ENCODE measurements at places on chromosomes 2 and 18.
A peak's percentile ranks its signal among the peaks of the same experiment; 100 is the strongest.

GRCh38 chr2:9527995-9528787 lies 27.4 kb downstream of the ADAM17 start:
- no peak overlapping the region for H3K4me3 ChIP-seq
- peaks cover 6% of the 10 kb centered on the region for H3K4me1 ChIP-seq
- no peaks in the 10 kb centered on the region for H3K27me3 ChIP-seq
- H3K27ac ChIP-seq: peak overlapping the region; percentile 48

- ATAC-seq: no peak
- peaks cover 4% of the 10 kb centered on the region for H3K4me1 ChIP-seq
- no peaks in the 10 kb centered on the region for H3K36me3 ChIP-seq
- no peak overlapping the region for H3K4me3 ChIP-seq
- H3K27ac ChIP-seq: no peak overlapping the region
These were observed 142.6 kb upstream of the CYP1B1 start for GRCh38 chr2:38218591-38218991.

DNA sequence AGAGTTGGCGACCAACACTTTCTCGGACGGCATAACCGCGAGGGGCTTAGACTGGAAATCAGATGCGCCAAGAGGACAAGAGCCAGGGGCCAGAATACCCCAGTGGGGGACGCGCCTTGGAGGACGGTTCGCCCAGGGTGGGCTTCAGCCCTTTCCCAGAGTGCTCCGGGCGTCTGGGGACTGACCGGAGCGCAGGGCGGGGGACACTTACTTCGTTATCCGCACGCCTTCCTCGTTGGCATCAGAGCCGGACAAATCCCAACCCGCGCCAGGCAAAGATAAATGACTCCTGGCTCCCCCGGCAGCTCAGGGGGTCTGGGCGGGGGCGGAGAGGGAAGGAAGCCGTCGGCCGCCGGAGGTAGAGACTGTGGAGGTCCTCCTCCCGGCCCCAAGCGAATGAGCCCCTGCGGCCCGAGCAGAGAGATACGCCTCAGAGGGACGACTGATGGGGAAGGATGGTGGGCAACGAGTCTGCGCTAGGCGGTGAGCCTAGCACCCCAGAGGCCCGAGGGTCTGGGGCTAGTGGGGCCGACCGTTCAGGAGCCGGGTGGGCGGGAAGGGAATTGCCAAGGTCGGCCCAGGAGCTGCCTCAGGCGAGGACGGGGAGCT lies 4.7 kb upstream of the SATB2 start:
- no peak for ATAC-seq
- H3K4me3 ChIP-seq: no peak overlapping the region
- H3K36me3 ChIP-seq: peaks cover 5% of the 10 kb centered on the region
- H3K27ac ChIP-seq: no peak overlapping the region
- H3K4me1 ChIP-seq: peaks cover 12% of the 10 kb centered on the region

- no peaks in the 10 kb centered on the region for H3K36me3 ChIP-seq
- H3K4me1 ChIP-seq: no peaks in the 10 kb centered on the region
- H3K4me3 ChIP-seq: no peak overlapping the region
- no peaks in the 10 kb centered on the region for H3K27me3 ChIP-seq
- no peak overlapping the region for H3K27ac ChIP-seq
These were observed 235.3 kb downstream of the RDH14 start for GRCh38 chr2:18325118-18325517.
